ENCODE measurements at places on chromosomes 7 and 10.

GRCh38 chr10:129605266-129605985 is 138.4 kb downstream of the MGMT start:
- DNase-seq = no peak

- no peak for DNase-seq
Measured at GRCh38 chr7:35702541-35702940, 7.6 kb upstream of the HERPUD2 start.

- no peak for DNase-seq
Measured at GRCh38 chr7:97024209-97025129, at the start of gene DLX5. Gene DLX5 (minus strand): TSS chr7:97024831. CDS start chr7:97024623, 208 bp downstream.

DNA sequence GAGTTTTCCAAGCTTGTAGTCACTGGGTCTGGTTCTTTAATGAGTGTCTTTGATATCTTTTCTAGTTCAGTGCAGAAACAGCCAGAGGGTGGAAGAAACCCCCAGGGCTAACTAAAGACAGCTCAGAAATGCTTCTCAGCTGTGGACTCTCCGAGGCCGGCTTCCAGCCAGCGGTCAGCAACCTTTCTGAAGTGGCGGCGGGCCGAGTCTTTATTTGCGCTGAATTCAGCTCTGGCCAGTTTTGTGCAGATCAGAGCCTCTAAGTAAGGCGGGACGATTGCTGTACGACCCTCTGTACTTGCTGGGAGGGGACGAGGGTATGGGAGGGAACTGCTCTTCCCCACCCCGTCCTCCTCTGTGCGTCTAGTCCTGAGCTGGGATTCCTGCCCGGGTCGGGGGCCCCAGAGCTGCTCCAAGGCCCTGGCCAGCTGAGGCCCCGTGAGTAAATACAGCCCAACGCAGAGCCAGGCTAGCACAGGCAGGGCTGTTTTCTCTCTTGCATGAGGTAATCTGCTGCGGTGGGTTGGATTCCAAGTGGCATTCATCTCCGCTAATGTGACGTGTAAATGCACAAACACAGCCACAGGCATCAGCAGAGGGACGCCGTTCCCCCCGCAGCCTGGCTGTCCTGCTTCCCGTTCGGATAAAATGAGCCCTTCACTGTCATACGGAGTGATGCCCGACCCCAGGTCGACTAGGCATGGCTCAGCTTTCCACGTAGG is 159.8 kb downstream of the PIP4K2A start:
- no peak for DNase-seq

DNA sequence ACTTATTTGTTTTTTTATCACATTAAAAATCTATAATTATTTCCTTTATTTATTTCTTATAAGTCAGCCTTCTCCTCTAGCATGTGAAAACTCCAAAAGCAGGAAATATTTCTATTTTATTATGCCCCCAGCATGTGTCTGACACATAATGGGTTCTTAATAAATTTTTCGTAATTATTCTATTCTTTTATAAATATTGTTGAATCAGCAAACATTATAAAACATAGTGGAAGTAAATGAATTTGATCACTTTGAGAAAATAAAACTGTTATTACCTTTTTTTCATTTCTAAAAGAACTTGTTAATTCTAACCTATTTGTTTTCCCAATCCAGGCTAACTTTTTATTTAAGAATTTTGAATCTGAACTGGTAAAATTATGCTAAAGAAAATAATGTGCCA is 509.1 kb upstream of the PCDH15 start:
- DNase-seq = no peak

DNA sequence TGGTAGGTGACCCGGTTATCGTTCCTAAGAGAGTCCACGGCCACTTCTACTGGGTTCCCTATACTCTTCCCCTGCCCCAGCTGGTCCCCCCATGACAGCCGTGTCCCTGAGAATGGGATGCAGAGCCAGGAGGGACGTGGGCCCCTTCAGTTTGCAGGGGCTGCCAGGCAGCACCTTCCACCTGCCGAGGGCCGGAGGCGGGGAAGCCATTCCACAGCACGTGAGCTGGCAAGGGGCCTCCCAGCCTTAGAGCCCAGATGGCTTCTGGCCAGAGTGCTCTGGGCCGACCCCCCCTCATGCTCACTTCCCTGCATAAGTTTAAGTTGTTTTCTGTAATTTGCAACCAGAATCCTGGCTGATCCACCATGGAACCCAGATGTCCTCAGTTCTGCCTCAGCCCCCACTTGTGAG is 39.0 kb downstream of the DIP2C start:
- DNase-seq = no peak

- no peak for DNase-seq
Measured at GRCh38 chr7:836429-836828, 4.2 kb downstream of the SUN1 start.

- DNase-seq = no peak
Measured at GRCh38 chr7:54904130-54904529, 114.7 kb upstream of the EGFR start.

GRCh38 chr10:100654782-100655325 is 90.5 kb upstream of the PAX2 start:
- no peak for DNase-seq

GRCh38 chr10:130808243-130808642 is 503.3 kb downstream of the TCERG1L start:
- DNase-seq = no peak

DNA sequence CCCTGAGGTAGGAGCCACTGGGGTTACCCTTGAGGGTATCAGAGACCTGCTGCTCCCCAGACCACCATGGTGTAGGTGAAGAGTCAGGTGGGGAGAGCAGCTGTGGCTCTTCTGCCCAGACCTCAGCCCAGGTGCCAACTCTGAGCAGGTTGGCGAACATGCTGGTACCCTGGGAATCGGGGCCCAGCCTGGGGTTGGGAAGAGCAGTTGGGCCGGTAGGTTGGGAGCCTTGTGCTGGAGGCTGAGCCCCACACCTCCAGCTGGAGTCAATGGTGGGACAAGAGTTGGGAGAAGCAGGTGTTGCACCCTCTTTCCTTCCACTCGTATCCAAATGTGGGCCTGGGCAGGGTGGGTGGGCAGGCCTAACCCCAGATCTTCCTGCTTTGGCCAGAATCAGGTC is 114.5 kb downstream of the CDH23 start:
- DNase-seq = no peak

DNA sequence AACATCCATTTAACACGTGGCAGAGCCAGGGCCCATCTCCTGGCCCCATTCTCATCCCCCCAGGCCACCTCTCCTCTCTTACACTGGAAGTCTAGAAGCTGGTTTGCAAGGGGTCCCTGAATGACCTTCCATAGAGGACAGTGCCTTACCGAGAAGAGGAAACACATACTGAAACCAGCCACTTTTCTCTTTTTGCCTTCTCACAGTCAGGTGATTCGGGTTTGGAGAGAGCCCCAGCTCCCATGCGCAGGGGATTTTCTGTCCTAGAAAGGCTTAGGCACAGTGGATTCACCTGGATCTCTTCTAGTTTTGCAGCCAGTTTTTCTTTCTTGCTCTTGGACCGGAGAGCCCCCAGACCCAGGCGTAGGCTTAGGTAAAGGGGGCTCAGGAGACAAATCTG is 334.1 kb upstream of the C7orf33 start:
- DNase-seq = no peak

DNA sequence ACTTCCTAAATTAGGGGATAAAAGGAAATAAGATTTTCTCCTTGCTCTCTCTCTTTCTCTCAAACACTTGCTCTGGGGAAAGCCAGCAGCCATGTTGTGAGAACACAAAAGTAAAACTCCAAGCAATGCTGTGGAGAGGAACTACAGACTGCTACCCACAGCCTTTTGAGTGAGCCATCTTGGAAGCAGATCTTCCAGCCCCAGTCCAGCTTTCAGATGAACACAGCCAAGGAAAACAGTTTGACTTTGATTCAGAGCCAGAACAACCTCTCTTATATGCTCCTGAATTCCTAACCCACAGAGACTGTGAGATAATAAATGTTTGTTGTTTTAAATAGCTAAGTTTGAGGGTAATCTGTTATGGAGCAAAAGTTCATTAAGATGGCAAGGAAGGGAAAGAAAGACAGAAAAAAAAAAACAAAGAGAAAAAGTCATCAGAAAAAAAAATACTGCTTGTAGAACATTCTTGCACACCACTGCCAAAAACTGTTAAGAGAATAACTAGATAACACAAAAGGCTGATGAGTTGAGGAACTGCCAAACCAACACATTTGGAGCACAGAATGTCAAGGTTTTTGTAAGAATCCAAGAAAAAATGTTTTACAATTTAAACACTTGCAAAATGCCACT is 20.9 kb upstream of the PRKAR2B start:
- no peak for DNase-seq

- DNase-seq = no peak
Measured at GRCh38 chr10:48931188-48931587, 8.5 kb downstream of the LRRC18 start.

DNA sequence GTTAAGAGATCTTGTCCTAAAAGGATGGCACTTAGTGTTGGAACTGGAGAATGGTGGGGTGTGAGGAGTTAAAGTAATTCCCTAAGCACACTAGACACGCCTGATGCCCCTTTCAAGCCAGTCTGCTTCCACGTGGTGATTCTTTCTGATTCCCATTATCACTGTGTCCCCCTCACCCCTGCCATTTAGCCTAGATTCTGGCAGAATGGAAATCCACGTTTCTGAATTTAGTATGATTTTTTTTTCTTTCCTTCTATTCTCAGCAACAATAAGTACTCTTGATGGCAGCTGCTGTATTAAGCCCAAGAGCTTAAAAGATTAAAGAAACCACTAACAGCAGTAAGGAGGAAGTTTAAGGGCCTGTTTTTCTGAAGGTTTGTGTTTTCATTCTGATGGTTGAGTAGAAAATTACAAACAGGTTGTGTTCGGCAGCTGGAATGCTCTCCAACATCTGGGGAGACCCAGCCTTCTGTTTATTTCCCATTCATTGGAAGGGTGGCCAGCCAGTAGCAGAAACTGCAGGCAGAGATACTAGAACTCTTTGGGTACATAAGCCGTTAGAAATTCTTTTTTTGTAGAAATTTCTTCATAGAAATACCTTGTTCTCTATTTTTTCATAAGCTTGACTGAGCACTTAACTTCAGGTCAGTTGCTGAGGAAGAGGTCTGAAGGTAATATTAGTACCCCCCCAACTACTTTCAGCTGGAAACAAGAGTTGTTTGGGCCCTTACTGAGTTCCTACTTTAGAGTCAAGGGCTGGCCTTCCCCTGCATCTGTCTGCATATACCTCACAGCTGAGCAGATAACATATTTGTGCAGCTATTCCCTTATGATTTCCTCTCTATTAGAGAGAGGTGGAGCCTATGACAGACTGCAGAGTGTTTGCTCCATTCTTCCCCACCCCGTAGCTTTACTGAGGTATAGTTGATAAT is 355.1 kb downstream of the AUTS2 start:
- DNase-seq = no peak

DNA sequence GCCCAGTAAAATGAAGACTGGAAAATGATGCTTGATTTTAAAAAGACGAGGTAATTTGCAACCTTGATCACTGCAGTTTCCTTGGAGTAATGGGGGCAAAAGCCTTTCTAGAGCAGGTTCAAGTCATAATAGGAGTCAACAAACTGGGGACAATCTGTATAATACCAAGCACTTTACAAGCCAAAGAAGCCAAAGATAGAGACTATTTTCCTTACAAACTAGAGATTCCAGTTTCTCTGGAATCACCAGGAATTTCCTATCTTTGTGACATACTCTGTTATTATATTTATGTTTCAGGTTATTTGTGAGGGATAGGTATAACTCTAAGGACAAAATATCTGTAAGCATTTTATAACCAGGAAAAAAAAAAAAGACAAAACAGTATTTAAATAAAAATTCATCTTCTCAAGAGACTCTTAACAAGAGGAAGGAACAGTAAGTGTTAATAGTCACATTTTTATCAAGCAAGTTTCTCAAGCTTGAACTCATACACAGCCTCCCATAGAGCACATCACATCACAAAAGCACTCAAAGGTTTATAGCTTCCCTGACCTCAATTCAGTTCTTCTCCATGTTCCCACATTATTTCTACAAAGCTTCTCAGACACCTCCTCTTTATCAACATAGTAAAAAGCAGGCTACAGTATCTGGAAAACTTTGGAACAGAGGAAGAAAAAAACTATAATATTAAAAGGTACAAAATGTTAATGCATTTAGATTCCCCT is 18.9 kb downstream of the JMJD1C start:
- no peak for DNase-seq

DNA sequence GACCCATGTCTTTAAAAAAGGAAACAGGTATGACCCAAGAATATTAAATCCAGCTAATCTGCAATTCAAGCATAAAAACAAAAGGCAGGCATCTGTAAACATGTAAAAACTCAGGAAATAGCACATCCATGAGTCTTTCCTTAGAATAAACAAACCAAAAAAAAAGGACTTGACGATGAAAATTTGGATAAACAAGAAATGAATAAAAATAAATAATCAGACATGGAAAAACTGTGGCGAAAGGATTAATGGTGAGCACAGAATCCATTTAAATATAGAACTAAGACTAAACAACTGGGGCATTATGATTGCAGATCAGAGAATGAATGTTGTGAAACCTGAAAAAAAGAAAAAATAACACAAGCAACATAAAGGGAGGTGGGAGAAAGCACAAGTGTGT is 170.1 kb downstream of the DOCK4 start:
- no peak for DNase-seq

GRCh38 chr7:45588466-45588865 is 14.3 kb downstream of the ADCY1 start:
- no peak for DNase-seq

DNA sequence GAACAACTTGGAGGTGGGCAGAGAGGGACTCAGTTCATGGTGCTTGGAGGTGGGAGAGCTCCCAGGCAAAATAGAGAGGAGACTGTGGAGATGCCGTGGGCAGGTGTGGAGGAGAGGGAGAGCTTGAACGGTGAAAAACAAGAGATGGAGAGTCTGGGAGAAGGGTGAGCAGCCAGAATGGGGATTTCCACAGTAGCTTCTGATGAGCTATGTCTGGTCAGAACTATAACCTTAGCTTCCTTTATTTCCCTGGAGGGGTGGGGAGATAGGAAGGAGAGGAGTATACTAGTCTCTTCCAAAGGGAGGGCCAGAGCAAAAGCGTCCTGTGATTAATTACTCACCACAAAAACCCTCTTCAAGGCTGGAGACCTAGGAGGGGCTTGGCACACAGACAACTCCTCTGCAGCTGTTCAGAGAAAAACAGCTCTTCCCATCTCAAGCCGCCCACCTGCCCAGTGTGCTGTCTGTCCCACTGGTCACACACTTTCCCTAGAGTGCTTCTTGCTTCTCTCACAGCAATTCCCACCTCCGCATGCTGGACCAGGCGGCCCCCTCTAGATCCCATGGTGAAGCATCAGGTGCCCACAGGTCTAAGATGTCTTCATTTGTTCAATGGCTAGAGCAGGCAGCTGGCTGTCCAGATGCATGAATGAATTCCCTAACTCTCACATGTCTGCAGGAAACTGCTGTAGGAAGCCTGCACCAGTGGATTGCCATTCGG is 41.9 kb downstream of the TAS2R41 start:
- no peak for DNase-seq

GRCh38 chr7:90594751-90595317 is 1.3 kb upstream of the CDK14 start:
- no peak for DNase-seq

DNA sequence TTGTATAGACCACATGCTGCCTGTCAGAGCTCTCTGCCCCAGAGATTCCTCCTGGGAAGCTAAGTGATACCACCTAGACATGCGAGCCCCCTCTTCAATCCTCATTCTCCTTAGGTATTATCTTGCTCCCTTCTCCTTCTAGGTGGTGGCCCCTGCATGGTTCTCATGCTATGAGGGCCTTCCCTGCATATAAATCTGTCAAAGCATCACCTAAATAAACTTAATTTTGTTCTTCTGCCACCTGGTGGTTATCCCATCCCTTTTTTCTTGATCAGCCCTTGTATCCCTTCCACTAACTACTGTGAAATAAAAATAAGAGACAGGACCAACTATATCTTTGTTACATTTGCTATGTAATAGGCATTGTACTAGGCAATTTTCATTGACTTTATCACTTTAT is 242.1 kb downstream of the CDC14C start:
- no peak for DNase-seq
